ENCODE measurements at places on chromosomes 11 and 22.

DNA sequence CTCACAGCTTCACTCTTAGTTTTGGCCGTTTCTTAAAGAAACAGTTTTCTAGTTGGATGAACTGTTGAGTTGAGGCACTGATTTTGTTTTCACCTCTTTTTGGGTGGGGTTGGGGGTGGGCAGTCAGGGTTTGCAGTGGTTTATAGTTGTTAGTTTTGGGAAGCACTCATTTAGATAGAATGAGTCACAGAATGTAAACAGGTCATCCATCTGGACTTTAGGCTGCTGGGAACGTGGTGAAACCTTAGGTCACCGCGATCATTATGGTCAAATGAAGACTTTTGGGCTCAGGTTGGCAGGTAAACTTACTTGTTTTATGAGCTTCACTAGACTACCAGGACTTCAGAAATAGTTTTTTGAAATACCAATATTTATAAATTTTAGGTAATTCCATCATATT, 48.4 kb downstream of the CSTPP1 start:
- no peak for DNase-seq

DNA sequence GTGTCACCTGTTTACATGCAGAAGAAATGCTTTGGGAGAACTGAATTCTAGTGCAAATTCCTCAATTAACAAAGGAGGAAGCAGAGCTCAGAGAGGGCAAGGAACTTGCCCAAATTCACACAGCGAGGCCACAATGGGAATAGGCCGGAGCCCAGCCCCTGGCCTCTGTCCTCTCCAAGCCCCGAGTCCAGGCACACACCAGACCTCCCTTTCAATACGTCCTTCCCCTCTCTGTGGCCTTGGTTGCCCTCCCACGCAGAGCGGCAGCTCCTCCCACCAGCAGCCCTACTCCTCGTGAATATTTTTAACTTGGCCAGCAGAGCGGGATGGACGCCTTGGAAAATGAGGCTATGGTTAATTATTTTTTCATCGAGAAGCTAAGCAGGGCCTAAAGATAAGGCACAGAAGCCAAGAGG, 1.6 kb upstream of the CARD10 start:
- no peak for DNase-seq

DNA sequence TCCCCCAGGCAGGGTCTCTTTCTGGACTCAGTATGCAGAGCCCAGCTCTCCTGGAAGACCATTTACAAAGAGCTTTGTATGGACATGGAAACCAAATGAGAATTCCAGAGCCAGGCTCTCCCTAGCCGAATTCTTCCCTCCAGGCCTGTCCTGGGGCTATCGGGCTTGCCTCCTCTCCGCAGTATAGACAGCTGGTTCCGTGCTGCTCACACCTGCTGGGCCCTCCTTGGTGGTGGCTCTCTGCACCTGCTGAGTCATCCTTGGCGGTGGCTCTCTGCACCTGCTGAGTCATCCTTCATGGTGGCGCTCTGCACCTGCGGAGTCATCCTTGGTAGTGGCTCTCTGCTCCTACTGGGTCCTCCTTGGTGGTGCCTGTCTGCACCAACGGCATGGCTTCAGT, 743.5 kb downstream of the BRD1 start:
- DNase-seq = no peak

DNA sequence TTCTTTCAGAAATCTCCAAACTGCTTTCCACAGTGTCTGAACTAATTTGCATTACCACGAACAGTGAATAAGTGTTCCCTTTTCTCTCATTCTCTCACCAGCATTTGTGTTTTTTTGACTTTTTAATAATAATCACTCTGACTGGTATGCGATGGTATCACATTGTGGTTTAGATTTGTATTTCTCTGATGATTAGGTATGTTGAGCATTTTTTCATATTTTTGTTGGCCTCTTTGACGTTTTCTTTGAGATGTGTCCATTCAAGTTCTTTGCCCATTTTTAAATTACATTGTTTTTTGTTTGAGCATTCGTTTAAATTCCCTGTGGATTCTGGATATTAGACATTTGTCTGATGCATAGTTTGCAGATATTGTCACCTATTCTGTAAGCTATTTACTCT, 1639.6 kb upstream of the TENM4 start:
- no peak for DNase-seq

GRCh38 chr11:73152086-73152853, 10.2 kb upstream of the FCHSD2 start:
- DNase-seq = no peak

DNA sequence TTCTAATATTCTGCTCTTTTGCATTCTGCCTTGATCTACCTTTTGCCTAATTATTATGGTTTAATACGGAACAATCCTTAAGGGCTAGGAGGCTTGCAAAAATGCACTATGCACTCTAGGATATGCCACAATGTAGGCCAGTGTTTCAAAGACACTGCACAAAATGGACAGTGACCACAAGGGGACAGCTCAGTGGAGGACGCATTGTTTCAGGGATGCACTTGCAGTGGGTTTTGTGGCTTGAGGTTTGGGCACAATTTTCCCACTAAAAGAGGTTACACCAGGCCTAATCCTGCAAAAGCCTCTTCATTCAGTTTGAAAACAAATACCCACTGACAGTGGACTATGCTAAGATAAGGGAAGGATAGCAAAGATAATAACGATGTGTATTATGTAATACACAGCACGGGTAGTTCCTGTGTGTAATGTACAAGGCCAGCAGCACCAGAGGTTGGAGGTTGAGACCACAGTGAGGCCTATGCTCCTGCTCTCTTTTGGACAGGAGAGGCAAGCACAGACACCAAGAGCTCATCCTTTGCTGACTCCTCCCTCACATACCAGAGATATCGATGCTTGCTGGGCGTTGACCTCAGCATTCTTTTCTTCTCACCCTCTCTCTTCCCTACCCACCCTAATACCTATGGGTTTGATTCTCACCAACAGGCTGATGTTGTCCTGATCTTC, 12.7 kb downstream of the MAP6 start:
- DNase-seq = no peak

DNA sequence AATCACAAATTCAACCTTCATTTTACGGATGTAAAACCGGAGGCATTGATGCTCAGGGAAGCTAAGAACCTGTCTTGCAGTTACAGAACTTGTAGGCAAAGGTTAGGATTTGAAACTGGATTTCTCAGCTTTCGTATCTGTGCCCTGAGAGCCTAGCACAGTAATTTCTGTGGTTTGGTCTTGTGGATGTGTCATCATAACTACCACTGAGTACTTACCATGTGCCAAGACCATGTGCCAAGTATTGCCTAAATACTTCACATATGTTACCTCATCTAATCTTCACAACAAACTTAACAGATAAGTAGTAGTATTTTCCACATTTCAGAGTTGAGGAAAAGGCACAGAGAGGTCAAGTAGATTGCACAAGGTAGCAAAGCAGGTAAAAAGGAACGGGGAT, 140.7 kb downstream of the NXPE2 start:
- DNase-seq = no peak

- DNase-seq = no peak
These were observed 531.7 kb downstream of the BRD1 start for GRCh38 chr22:49295851-49296560.

GRCh38 chr11:97743205-97743742, 1277.5 kb upstream of the CNTN5 start:
- no peak for DNase-seq

DNA sequence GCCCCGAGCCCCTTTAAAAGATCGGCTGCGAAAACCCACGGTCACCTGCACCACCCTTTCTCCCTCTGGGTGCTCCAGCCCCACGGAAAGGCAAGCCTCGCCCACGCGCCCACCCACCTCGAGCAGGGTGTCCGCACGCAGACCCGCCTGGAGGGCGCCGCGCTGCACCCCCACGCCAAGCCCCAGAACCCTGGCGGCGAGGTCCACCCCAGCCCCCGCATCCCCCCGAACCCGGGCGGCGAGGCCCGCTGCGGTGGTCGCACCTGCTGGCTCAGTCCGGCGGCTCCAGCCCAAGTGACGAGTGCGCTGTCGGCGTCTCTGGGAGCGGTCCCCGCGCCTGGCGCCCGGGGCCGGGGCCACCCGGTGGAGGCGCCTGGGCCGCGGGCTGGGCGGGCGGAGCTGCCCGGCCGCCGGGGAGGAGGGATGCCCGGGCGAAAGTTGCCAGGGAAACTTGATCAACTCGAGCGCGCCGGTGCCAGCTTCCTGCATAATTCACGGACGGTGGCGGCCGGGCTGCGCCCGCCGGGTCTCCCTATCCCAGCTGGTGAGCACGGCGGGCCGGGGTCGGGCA, 1.1 kb downstream of the SHANK2 start:
- no peak for DNase-seq

DNA sequence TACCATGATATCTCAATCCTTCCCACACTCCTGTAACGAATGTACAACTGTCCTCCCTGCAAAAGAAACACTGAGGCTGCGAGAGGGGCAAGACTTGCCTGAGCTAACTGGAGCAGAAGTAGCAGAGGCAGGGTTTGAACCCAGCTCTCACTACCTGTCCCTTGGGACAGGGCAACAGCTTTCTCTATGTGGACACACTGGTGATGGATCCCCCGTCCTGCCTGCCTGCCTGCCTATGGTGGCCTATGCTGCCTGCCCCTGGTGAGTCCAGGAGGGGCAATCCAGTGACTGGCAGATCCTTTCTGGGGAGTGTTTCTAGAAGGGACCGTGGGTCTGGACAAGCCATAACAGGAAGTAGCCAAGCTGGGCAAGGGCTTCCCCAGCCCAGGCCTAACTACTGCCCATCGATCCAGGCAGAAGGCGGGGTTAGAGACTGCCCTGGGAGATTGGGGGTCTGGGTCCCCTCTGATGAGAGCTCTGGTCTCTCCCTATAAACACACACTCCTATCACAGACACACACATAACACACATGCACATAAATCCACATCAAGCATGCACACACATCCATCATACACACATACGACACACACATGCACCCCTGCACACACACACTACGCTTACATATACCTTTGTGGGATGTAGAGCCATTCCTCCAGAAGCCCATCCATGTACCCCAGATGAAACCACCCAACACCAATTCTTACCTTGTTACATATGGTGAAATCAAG, 1.1 kb upstream of the EMID1 start:
- no peak for DNase-seq

DNA sequence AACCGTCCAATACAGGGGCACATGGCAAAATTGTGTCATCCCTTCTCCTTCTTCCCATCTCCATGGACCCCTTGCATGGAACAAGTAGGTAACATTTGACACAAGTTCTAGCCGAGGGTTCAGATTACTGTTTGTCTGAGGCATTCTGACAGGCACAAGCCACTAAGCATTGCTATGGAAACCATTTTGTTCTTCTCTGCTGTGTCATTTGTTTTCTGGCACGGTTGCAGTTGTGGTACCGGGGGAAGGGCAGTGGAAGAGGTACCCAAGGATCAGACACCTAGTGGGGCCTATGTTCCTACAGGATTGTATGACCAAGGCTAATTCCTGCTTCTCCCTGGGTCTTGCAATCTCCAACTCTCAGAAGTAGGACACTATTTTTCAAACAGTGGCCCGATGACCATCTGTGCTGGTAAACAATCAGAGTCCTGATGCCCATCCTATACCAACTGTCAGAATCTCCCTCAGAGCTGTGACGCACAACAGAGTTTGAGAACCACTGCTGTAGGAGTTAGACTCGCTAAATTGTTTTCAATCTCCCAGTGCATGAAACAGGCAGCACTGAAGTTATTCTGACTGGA, 69.3 kb downstream of the KCNC1 start:
- no peak for DNase-seq

- no peak for DNase-seq
These were observed 103.2 kb downstream of the SLC1A2 start for GRCh38 chr11:35316161-35316560.

DNA sequence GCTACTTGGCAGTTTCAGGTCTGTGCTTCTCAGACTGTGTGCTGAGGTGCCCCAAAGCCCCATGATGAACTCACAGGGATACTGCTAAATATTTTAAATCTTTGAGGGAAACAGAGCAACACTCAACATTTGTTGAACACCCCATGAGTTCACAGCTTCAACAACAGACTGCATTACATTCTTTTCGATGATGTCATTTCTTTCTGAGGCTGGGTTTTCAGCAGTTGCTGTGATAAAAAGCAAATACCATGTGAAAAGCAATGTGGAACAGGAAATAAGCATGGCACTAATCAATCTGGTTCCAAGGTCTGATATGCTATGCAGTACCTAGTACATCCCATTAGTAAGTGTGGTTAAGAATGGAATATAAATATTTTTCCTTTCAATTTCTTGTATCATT, 82.7 kb downstream of the RPL27A start:
- DNase-seq = no peak

DNA sequence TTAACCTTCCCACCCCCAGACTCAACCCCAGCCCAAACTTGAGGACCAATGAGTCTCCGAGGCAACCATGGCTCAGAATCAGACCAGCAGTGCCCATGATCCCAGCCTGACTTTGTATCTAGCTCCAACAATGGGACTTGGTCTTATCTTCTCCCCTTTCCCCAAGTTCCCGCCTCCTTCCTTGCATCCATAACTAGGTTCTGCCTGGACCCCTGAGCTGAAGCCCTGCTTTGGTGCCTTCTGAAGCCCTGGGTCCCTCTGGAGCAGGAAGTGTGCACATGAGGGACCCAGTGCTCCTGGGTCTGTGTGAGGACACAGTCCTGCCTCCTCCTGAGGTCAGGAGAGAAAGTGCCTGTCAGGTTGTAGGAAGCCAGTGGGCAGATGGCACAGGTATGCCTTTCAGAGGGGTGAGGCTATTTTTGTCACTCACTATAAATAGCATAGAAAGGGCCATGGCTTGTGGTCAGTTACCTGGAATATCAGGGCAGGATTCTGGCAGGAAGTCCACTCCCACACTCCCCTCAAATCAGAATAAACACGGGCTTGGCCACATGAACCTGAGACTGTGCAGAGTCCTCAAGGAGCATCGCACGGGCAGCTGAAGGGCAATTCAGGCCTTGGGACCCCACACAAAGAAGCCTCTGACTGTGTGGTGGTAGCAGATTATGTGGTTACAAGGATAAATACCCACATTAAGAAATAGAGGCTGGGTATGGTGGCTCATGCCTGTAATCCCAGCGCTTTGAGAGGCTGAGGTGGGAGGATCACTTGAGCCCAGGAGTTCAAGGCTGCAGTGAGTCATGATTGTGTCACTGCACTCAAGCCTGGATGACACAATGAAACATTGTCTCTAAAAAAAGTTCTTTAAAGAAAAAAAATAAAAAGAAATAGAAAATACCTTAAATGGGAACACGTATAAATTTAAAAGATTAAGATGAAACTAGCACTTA, 27.4 kb downstream of the RCN1 start:
- no peak for DNase-seq

- no peak for DNase-seq
These were observed 185.1 kb upstream of the SYT13 start for GRCh38 chr11:45471266-45471665.

DNA sequence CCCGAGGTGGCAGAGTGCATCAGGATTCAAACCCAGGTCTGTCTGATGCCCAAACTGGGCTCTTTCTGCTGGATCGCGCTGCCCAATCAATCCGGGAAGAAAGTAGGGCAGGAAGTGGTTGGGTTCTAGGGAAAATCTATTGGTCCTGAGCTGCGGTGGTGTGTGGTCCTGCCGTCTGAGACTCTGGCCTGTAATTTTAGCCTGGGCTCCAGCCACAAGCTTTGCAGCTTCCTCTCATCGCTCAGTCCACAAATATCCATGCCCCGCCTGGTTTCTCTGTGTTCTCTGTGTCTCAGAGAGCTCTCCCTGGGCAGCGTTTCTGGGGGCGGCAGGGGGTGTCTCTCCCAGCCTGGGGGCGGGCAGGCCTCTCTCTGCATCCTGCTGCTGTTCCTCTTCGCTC, 18.7 kb downstream of the CACNG2 start:
- DNase-seq = no peak

- no peak for DNase-seq
These were observed 77.8 kb upstream of the CADM1 start for GRCh38 chr11:115581871-115582639.

- DNase-seq = no peak
These were observed 343.2 kb downstream of the DCDC1 start for GRCh38 chr11:31026315-31026714.

Measured in tibial nerve (tissue), 4 donors.